ENCODE measurements at places on chromosomes 16 and 17.

DNA sequence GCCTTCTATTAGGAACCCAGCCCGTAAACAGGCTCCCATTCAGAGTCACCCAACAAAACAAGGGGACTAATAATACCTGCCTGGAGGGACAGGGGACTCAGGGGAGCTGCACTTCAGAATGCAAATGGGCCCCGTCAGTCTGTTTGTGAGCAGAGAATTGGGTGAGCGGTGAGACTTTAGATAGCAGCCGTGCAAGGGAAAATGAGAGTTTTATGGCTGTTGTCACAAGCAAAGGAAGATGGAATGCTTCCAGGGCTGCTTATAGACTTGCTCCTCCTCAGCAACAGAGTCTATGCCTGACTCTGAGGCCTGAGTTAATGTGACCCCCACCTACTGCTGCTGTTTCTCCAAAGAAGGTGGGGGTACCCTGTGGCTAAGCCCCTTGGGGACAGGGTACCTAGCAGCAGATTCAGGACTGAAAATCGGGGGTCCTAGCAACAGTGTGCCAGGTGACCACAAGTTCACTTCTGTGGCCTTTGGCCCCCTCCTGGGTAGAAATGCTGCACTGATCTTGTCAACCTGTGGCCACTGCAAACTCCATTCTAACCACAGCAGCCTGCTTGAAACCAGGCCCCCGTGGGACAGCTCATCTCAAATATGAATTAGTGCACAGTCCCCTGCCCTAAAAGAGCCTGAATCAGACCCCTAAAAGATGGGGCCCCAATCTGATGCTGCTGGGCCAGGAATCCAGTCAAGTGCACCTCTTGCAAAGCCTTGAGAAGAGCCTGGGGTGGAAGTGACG, 126.4 kb downstream of the C16orf78 start:
- peak; percentile 51 for DNase-seq

DNA sequence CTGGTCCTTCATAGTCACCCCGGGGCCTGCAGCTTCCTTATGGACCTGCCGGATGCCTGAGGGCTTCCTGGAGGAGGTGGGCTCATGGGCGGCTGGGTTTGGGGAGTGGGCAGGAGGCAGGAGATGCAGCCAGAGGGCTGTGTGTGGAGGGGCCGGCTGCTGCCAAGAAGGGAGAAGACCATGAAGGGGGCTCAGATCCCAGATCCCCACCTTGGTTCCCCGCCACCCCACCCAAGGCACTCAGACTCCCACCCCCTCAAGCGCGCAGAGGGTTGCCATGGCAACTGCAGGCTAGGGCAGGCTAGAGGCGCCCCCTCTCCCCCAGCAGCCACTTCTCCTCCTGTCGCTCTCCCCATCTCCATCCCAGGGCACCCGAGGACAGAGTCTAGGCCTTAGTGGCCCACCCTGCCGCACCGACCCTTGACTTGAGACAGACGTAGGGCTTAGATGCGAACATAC, 104.5 kb downstream of the CRLF3 start:
- DNase-seq: no peak

DNA sequence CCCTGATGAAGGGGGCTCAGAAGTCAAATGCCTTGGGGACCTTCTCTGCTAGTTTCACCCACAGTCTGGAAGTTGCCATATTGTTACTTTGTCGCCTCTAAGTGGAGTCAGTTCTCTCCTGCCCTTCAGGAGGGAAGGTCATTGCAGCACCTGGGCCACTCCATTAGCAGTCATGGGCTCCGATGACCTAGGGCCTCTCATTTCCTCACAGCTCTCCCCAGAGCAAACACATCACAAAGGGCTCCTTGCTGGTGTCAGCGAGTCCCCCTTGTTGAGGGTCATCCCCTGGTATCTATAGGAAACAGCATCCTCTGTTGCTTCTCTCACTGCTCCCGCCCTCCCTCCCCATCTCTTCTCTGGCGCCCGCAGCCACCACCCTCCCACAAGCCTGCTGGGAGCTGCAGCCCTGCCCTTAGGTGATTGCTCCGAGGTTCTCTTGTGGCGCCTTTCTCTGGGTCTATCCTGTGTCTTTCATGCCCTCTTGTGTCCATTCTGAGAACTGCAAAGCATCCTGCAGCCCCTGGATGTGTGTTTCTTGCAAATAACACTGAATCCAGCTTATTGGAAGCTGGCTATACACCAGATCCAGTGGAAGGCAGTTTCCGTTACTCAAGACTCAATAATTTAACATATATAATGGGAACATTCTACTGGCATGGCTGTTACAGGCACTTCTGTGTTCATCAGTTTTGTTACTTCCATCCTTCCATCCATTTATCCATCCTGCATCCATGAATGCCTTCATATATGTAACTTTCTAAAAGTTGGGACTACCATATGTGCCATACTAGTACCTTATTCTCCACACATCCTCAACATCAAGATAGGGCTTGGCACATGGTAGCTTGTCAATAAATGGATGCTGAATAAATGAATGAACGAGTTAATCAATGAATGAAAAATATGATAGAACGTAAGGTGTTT, 21.2 kb downstream of the PDILT start:
- peak; percentile 88 for DNase-seq

GRCh38 chr16:73065632-73066330, 17.9 kb upstream of the ZFHX3 start:
- no peak for DNase-seq

DNA sequence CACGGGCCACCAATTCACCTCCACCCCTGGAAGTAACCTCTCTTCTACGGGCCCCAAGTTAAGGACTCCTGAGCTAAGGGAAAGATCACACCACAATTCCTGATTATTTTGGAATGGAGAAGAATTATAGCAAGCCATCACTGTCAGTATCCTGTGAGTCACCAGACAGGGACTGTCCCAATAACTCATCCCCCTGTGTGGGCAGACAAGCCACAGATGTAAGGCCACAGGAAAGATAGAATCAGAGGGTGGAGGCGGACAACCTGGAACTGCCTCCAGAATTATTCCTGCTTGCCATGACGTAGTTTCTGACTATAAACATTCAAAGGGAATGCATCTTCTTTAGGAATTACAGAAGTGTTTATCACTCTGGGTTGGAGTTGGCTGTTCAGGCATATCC, 5.8 kb upstream of the MYO1D start:
- DNase-seq: no peak

DNA sequence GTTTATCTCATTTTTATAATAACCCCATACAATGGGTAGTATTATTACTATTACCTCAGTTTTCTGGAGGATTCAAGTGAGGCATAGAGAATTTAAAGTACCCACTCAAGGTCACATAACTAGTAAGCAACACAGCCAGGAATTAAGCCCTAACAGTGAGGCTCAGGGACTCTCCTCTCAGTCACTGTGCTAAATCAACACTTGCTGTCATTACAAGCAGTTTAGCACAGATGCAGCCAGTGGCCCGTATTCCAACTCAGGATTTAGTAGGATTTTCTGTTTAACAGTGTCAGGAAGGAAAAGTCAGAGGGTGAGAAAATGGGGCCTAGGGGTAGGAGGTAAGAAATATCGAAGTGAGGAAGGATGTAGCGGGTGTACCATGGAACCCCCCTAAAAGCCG, 536.9 kb downstream of the TMEM114 start:
- DNase-seq: no peak

DNA sequence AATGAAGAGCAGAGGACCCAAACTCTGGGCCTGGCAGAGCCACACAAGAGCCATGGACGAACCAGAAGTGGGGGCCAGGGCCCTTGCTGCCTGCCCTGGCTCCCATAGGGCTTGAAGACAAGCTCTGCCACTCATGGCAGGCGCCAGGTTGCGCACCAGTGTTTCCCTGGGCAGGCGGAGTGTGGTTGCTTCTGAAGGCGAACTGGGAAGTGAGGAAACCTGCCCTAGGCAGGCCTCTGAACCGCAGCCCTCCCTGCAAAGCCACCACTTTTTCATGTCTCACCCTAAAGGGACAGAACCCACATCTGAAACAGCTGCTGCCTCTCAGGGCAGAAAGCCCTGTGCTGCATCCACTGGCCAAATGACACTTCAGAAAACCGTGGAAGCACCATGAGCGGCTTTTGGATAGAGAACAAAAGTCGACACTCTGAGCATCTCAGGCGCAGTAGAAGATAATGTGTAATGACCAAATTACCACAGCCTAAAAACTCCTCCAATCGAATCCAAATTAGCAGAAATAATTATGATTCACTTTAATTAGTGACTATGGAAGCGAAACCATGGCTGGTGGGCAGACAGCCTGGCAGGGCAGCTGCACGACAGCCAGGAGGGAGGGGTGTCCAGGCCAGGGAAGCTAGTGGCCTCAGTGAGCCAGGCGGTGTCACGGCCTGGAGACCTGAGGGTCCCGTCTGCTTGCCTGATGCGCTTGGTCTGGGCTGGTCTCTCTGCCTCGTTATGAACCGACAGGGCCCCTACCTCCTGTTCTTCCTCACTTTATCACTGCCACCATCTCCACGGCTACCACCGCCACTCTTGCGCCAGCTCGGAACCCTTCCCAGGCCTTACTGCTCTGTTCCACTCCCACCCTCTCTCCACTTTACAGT, 59.1 kb downstream of the PRMT7 start:
- DNase-seq: no peak

DNA sequence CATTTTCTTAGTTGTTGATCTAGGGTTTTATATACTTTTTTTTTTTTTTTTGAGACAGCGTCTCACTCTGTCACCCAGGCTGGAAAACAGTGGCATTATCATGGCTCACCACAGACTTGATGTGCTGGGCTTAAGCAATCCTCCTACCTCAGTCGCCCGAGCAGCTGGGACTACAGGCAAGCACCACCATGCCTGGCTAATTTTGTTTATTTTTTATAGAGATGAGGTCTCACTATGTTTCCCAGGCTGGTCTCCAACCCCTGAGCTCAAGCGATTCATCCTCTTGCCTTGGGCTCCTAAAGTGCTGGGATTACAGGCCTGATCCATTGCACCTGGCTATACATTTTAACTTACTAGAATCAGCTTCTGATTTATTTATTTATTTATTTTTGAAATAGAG, 34.2 kb upstream of the ATP2A3 start:
- DNase-seq: no peak

DNA sequence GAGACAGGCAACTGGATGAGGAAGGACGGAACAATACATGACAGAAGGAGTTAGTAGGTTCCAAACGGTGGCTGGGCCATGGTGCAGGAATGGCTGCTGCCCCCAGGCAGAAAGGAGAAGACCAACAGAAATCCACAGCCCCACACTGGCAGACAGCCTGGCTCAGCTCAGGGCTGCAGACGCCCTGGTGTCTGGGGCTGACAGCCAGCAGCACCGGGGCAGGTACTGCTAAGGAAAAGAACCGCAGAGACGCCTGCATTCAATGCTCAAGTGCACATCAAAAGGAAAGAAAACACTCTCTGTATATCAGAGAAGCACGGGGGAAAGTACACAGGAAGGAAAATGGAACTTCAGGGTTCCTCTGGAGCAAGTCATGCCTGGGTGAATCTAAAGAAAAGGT, 53.4 kb downstream of the GAS7 start:
- DNase-seq: no peak

DNA sequence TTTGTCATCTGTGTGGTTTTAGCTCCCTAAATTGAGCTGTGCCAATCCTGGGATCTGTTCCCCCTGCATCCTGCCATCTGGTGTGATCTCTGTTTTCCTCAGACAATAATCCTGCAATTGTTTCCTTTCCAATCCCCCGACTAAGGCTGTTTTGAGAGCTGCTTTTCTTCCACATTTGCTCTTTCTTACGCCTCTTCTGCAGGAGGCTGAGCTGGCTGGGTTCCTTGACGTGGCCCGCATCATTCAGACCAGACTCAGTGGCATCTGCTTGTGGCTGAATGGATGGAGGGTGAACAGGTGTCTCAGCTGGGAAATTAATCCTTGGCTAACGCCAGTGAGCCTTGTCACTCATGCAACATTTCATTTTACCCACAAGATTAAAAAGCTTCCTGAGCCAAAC, 9.8 kb upstream of the MED9 start:
- no peak for DNase-seq

Data from Karpas-422 (cell line).